ENCODE measurements at places on chromosomes 7 and 10.

DNA sequence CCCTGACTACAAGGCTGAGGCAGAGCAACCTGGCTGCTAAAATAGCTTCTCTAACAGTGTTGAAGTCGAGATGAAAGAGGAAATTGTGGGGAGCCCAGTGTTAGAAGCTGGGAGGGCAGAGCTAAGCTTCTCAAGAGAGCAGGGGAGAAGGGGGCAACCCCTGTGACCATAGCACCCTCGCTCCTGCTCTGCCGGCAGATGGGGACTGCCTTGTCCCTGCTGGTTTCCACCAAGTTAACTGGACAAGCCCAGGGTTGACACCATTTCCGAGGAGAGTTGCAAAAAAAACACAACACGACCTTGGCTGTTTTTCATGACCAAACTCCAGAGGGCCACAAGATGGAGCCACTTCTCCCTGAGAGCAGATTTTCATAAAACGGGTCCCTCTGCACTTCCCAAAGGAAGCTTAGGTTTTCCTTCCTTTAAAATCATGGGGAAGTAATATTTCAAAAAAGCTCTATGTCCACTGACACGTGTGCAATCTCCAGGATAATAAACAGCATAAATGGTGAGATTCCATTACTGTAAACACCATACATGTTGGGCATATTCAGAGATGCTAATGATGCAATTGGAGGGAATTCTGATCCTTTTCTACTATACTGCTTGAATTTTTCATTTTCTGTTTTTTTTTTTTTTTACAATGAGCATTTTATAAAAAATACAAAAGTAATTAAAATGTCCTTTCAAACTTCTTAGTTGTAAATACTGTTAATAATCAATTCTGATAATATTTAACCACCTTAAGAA, 140.4 kb downstream of the PIP4K2A start:
- peak; percentile 9 for DNase-seq

GRCh38 chr10:125232841-125233240, 72.5 kb upstream of the CTBP2 start:
- DNase-seq = no peak

DNA sequence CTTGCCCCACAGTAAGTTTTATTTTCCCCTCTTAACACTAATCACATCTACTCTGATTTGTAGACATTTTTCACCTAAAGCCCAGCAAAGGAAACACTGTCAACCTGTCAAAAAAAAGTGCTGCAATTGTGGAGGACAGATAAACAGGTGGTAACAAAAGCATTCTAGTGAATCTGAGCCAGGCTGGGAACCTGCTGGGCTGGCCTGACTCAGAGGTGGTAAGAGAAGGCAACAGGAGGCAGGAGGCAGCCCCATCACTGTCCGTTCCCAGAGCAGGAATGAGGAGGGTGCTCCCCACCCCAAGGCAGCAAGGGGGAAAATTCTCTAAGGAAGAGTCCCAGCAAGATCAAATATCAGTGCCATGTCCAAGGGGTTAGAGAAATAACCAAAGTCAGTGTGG, 19.5 kb upstream of the HERPUD2 start:
- DNase-seq = no peak

DNA sequence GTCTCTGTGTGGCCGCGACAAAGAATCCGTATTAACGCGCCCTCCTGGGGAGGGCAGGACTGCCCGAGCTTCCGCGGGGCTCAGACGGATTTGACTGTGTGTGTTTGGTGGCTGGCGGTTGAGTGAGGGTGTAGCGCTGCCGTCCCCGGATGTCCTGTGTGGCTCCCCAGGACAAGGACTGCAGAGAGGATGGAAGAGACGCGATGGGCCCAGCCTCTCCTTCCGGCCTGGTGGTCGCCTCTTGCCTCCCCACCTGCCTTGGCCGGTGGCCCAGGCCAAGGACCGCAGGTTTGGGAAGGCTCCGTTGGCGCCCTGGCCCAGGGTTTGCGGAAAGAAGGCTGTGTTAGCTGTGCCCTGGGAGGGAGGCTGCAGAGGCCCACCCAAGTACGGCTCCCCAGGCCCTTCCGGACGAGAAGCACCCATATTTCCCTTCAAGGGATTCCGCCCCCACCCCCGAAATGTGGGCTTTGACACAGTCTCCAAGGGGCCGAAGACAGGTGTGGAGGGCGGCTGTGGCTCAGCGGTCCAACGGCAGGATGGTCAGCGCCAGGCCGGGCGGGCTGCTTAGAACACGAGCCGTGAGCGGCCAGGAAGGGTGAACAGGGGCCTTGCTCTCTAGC, 2.3 kb downstream of the UNCX start:
- no peak for DNase-seq

GRCh38 chr10:23584396-23584795, 145.5 kb downstream of the OTUD1 start:
- DNase-seq = no peak

DNA sequence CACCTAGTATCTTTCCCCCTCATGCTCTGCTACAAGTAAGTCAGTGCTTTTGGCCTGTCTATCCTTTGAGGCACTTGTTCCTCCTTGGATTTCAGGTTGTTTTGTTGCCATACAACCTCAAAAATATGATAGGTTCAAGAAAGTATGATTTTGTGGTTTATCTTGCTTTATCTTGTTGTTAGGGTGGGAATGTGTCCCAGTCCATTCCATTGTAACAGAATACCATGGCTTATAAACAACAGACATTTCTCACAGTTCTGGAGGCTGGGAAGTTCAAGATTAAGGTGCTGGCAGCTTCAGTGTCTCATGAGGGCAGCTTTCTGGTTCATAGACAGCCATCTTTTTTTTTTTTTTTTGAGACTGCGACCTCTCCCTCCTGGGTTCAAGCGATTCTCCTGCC, 72.1 kb downstream of the TMEM270 start:
- DNase-seq = no peak

GRCh38 chr10:23695825-23696420, 257.0 kb downstream of the OTUD1 start:
- DNase-seq = no peak

GRCh38 chr10:11331046-11331577, 280.3 kb downstream of the USP6NL start:
- no peak for DNase-seq

DNA sequence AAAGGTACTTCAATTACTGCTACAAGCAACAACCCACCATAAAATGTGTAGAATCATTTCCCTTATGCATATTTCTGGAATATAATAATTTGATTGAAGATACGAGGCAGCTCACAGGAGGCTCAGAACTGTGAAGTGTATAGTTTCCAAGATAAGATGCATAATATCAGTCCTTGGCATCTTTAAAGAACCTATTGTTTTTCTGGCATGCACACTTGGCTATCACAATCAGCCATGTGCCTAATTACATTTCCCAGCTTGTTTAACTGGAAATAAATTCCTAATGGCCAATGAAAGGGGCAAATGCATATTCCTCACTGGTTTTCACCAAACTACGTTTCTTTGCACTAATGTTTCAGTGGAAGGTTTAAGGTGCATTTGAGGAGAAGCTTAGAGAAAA, 83.4 kb upstream of the LRRC18 start:
- DNase-seq = no peak

- DNase-seq = no peak
These were observed 29.4 kb downstream of the PALD1 start for GRCh38 chr10:70507966-70508365.
